ENCODE measurements at places on chromosomes 4 and X. TPM values are rescaled to one million over a fixed set of nuclear protein-coding genes. Genes with fewer than 3 reads are reported as not detected.

Gene MAGEA3
- total RNA-seq = not detected

Gene GPR50
- total RNA-seq = not detected

Gene F8A2
- not detected for total RNA-seq

DNA sequence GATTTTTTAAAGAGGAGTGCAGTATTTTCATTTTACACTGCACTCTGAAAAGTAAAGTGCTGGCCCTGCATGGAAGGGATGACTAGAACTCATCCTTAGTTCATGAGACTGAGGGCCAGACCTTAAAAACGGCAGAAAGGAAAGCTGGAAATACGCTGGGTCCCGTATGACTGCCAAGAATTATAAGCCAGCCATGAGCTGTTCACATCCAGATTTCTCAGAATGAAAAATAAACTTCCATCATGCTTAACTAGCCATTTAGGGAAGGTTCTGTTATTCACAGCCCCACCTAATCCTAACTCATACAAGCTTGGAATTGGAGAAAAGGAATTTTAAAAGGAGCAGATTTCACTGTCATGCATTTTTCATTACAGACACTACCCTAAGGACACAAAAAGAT, 894.4 kb downstream of the FAT4 start:
- DNase-seq = no peak

- no peak for DNase-seq
Observed at GRCh38 chr4:791898-792625, 33.9 kb downstream of the CPLX1 start.

- DNase-seq = no peak
Observed at GRCh38 chr4:6852582-6852981, 57.0 kb upstream of the TBC1D14 start.

GRCh38 chr4:10701702-10702460, 17.3 kb upstream of the CLNK start:
- DNase-seq = no peak

DNA sequence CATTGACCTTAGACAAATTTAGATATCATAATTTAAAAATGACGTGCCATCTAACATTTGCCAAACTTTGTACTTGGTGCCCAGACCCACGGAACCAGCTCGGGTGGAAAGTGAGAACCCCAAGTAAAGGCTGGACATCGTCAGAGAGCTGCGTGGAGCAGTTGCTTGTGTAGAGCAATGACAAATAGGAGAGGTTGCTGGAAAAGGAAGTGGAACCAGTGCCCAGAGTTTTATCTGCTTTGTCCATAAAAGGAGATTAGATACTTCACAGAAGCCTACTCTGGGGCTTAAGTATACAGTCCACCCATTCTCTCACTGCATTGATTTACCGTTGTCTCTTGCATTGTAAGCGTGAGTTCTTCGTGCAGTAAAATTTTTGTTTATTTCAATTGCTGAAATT, 5.4 kb upstream of the TBC1D1 start:
- DNase-seq = no peak

GRCh38 chr4:175413561-175413960, 398.5 kb downstream of the GPM6A start:
- DNase-seq = no peak

- no peak for DNase-seq
Observed at GRCh38 chr4:60805500-60806313, 394.4 kb upstream of the ADGRL3 start.

- DNase-seq = no peak
Observed at GRCh38 chr4:140406292-140406691, 21.2 kb downstream of the CLGN start.

Measured in omental fat pad (tissue), 4 donors.